ENCODE measurements at places on chromosomes 7 and 10.
A peak's percentile ranks its signal among the peaks of the same experiment; 100 is the strongest.

DNA sequence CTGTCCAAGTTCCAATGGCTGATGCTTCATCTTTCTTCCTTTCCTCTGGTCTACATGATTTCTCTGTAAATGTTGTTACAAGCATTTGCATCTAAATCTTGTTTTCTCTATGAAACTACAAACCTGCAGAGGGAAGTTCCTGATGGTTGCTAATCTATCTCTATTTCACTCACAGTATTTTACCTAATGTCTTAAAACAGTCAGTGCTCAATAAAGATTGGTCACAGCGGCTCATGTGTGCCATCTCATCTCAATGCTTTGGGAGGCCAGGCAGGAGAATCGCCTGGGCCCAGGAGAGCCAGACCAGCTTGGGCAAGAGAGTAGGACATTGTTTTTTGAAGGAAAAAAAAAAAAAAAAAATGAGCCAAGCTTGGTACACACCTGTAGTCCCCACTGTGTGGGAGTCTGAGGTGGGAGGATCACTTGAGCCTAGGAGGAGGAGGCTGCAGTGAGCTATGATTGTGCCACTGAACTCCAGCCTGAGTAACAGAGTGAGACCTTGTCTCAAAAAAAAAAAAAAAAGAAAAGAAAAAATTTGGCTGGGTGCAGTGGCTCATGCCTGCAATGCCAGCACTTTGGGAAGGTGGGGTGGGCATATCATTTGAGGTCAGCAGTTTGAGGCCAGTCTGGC is 71.3 kb upstream of the ARMC3 start:
- no peak for DNase-seq

DNA sequence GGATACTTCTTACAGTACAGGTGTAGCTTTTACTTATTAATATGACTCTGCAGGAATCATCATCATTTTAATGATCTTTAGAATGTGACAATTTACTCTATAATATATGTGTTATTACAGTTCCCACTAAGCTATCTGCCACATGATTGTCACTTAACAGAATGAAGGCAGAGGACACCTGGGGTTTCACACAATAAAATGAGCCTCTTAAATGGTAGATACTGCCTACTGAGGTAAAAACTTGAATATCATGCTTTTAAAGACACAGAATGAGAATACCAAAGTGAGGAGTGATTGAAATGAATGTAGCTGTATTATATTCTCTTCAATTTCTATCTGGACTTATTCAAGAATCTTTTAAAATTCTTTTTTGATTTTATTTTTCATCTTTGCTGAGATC is 1255.3 kb upstream of the LRRN3 start:
- DNase-seq: no peak

DNA sequence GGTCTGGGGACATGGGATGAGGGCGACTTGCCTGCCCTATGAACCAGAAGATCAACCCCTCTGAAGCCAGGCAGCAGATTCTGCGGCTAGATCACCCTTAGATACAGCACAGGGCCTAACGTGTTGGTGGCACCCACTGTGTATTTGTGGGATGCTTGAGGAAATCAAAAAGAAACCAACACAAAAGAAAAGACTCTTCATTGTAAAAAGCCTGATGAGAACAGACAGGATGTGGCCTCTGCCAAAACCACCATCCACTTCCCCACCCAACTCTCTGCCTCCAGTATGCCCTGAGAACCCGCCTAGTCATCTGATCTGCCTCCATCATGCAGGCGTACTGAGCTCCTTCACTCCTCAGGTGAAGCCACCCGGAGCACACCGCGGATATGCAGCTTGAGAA is 97.2 kb upstream of the INSYN2A start:
- DNase-seq: peak; percentile 10

DNA sequence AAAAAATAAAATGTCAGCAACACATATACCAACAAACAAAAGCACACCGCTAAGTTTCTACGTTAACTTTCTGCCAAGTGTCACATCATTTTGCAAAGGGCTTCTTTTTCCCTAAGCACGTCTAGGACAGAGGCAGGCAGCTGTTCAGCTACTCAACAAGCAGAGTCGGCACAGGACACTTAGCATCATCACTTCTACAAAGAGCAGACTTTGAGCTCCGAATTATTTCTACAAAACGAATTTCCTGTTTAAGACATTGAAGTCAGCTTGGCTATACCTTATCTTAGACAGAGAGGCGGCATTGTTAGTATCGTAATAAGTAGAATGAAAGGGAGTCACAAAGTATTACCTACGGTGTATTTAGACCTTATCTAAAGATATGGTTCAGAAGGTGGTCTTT is 110.1 kb downstream of the SVIL start:
- DNase-seq: no peak

DNA sequence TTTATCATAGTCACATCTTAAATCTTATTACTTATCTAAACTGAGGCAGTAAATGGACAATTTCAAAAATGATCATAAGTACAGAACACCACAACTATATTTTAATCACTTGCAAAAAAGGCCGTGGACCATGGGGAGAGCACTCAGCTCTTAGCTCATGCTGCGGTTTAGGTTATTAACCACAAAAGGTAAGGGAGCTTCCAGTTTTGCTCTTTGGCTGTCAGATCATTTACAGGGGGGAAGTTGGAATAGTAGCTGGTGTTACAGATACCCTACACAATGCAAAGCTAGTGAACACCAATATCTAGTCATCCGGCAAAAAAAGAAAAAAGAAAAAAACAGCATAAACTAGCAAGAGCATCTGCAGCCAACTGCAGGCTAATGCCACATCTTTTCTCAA is 147.0 kb downstream of the BBS9 start:
- DNase-seq: no peak

DNA sequence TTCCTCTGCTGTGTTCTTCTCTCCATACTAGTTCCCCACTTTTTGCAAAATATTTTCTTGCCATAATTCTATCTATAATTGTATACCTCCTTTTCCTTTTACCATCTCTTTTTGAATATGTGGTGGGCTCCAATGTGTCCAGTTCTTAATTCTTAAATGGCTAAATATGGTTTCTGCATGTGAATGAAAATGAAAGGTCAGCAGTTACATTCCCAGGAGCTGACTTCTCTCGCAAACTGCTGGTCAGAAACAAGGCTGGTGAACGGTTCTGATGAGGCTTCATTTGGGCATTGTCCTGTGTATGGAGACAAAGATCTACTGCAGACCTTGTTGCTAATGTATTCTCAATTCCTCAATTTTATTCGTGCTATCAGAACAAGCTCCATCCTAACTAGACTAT is 309.2 kb downstream of the SNX13 start:
- DNase-seq: no peak

- no peak for DNase-seq
Observed at GRCh38 chr10:80158126-80158525, 25.6 kb downstream of the PLAC9 start.

GRCh38 chr7:67566101-67566500 is 569.5 kb downstream of the TYW1 start:
- no peak for DNase-seq

DNA sequence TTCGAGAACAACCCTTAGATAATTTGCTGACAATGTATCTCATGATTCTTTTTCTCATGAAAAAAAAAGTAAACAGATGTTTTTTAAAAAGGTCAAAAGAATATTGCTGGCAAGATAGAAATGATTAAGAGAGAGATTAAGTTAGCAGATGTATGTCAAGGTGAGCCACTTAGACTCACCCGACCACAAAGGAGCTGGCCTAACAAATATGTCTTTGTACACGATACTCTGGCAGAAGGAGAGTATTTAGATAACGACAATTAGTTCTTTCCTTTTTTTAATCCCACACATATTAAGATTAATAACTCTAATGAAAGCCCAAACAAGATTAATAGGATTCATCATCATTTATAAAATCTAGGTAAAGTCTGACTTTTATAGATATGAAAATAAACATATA is 156.7 kb downstream of the RAPGEF5 start:
- DNase-seq: no peak

- DNase-seq: no peak
Observed at GRCh38 chr7:42342381-42342780, 105.4 kb upstream of the GLI3 start.

GRCh38 chr10:91590142-91590903 is 42.5 kb downstream of the PPP1R3C start:
- no peak for DNase-seq

DNA sequence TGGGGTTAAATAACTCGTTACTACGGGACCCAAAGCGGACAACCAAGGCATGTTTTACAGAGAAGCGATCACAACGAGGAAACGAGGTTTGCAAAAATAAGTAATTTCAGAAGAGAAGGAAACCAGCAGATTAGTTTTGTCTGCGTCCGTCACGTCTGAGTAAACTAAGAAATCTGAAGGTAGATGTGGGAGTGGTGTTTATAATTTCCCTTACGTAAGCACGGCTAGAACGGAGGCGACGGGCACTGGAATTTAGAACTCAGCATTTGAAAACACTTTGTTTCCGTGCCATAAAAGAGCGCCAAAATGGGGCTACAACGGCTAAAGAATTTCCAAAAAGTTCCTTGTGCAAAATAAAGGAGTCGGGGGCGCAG is 718 bp upstream of the UMAD1 start:
- peak; percentile 49 for DNase-seq

- no peak for DNase-seq
Observed at GRCh38 chr10:93804200-93804599, 46.5 kb downstream of the LGI1 start.

DNA sequence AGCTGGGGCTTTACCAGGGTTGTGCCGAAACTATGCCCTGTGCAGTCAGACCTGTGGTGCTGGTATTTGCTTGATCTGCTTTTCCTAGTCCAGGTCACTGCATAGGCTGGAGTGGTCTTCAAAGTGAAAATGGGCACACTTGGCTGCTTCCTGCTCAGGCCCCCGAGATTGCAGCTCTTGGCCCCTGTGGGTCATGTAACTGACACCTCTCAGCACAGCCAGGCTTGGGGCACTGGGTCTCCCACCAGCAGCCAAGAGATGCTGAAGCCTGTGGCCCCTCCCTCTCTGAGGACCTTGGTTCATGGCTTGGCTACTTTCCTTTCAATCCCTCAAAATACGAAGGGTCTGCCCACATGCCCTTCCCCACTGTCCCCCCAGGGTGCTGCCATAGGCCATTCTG is 33.7 kb downstream of the PDIA4 start:
- DNase-seq: no peak

GRCh38 chr7:46058086-46058823 is 137.2 kb upstream of the IGFBP3 start:
- no peak for DNase-seq

DNA sequence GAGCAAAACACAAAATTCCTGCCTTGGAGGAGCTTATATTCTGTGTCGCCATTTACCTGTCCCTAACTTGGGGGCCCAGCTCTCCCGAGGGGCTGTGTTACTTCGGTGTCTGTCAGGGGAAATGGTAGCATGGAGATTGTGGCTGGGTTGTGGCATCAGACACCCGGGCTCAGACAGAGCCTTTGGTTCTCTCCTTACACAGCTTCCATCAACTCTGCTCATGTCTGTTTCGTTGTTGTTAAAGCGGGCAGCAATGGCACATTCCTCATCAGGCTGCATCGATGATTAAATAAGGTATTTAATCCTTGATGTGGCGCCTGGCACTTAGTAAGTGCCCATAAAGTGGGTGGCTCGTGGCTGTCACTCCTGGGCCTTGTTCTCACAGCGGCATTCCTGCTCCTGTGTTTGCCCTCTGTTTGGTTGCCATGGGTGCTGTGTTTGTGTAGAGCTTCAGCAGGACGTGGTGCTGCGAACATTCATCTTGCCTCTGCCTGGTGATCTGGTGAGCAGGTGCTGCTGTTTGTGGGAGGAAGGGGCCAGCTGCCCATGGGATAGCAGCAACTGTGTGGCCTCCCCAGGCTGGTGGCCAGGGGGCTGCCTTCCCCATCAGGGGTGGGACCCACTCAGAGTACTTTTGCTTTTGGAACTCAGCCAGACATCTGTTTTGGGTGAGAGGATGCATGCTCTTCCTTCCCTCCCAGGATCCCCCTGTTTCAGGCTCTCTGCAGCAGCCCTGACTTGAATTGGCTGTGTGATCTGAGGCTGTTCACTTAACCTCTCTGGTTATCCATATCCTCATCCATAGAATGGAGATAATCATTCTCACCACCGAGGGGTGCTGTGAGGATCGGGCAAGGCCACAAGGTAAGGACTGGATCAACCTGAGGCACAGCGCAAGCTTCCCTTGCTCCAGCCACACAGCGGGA is 207.2 kb upstream of the SVIL start:
- no peak for DNase-seq

DNA sequence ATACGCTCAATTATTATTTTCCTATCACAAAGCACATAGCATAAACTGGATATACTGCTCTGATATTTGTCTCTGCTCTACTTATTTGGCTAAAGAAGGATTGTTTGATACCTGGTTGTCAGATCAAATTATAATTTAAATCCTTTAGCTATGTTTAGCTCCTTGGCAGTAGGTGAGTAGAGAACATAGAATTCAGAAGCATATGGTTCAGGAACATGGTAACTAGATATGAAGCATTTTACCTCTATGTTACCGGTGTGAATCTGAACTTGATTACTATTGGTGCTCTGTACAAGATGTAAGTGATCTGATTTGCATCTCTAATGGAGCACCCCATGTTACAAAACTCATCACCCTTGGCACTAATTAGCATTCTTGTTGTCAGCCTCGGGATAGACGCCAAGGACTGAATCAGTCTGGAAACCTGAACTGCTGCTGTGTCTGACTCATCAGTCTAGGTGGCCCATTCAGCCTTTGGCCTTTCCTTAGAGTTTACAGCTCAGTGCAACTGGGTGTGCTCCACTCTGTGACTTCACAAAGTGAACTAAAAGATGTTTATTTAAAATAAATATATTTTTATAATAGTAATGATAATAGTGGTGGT is 12.3 kb upstream of the MYPN start:
- DNase-seq: no peak

- DNase-seq: no peak
Observed at GRCh38 chr10:123562387-123562786, 103.8 kb upstream of the GPR26 start.

- no peak for DNase-seq
Observed at GRCh38 chr10:76393875-76394706, 962.7 kb downstream of the LRMDA start.

GRCh38 chr10:80197972-80198916 is 7.1 kb downstream of the ANXA11 start:
- DNase-seq: no peak

DNA sequence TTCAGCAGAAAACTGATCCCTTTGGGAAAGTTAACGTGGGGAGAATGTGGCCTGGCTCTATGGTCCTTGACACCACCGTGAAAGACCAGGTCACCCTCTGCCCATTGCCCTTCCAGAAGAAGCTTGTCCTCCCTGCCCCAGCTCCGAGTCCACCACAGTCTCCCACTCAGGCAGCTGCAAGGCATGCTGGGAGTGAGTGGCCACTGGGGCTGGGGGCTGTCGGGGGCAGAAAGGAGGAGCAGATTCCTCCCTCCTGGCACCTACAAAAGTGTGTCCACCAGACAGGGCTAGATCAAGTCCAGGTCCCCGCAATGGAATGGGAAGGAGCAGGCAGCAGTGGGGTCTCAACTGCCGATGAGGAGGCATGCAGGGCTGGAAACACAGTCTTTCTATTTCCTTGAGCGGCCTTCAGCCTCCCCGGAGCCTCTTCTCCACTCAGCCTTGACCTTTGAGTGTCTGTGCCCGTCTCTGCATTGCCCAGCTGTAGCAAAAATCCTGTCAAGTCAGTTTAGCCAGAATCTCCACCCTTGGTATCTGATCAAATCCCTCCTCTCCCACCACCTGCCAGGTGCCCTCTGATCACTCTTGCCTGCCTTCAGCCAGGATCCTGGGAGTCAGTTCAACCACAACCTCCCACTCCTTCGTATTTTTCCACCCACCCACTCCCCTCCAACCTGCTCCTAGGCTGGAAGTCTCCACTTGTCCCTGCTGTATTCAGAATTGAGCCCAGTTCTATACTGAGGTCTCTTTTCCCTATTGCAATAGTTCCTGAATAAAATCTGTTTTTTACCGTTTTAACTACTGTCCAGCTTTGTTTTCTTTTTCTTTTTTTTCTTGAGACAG is 6.9 kb upstream of the ZNF316 start:
- DNase-seq: no peak

Measured in stimulated activated CD4-positive, alpha-beta T cell treated with anti-CD3 and anti-CD28 coated beads, Interleukin-2, amount 100 ng/mL, for 4 hours (primary cell).